ENCODE measurements at places on chromosomes 5 and 9.

DNA sequence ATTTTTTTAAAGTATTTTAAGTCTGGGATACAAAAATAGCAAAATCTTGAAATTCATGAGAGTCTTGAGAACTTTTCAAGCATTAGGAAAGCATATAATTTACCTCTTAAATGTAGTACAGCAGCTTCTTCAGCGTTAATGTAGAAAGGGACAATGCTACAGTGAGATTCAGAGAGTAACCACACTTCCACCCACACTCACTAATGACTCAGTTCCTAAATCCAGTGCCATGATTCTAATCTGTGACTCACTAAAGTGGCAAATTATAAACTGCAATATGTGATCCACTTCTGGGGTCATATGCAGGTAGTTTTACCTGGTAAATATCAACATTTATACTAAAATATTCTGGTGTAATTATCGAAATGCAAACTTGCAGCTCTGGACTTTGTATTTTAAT is 434.5 kb upstream of the TUSC1 start:
- DNase-seq, result no peak

- no peak for DNase-seq
Measured at GRCh38 chr5:143708672-143709071, 103.3 kb upstream of the HMHB1 start.

DNA sequence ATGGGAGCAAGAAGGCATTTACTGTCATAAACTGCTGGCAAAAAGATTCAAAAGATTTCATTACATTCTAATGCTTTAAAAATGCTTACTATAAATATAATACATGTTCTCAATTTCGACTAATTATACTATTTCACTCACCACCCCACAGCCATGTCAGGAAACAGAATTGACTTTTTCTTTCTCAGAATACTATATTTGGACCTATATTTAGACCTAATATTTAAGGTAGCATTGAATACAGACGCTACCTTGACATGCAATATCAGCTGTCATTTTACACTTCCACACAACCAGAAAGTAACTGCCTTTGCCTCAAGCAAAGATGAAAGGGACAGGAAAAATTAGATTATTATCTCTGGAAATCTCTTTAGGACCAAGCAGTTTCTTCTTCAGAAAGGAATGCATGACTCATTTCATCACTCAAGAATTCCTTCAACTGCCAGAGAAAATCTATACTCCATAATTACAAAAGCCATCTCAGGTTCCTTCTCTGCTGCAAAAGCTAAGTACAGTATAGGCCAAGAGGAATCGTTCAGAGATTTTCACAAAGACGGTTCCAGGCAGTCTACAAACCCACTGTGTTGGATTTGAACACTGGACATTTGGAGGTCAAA is 11.8 kb upstream of the UBE2QL1 start:
- no peak for DNase-seq

DNA sequence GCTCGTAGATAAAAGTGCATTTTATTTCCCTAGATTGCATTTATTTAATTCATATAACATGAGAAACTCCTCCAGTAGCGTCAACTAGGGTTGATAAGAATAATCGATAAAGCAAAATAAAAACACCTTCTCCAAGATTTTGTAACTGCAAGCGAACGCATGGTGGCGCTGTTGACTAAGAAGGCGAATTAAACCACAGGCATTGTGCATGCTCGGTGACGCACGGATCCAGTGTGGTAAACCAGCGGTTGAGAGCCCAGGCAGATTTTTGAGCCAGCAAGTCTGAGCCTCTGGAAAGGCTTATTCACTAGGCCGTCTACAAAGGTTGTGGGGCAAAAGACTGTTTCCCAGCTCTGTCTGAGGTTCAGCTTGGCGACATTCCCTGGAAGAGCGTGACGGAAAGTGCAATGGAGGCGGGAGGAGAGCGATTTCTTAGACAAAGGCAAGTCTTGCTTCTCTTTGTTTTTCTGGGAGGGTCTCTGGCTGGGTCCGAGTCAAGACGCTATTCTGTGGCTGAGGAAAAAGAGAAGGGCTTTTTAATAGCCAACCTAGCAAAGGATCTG is at the start of gene PCDHB3:
PCDHB3 (plus strand) TSS at position 231 of the 563 bp plus-strand sequence; CDS start at position 408, 177 bp downstream.
- DNase-seq, result no peak

DNA sequence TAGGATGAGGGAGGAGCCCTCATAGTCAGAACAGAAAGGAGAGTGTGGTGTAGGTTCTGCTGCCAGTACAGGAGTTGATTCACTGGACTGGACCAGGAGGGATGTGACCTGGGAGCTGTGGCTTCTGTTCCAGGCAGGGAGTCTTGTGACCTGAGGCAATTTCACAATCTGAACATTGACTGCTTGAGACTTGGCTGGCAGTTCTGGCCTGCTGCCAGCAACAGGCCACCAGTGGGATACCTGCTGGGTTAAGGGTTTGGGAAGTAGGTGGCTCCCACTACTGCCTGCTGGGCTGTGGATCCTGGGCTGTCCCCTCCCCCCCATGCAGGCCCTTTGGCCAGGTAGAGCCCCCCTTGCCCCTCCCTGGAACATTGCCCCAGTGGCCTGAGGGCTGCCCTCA is 268.6 kb upstream of the ARRDC3 start:
- DNase-seq, result no peak

DNA sequence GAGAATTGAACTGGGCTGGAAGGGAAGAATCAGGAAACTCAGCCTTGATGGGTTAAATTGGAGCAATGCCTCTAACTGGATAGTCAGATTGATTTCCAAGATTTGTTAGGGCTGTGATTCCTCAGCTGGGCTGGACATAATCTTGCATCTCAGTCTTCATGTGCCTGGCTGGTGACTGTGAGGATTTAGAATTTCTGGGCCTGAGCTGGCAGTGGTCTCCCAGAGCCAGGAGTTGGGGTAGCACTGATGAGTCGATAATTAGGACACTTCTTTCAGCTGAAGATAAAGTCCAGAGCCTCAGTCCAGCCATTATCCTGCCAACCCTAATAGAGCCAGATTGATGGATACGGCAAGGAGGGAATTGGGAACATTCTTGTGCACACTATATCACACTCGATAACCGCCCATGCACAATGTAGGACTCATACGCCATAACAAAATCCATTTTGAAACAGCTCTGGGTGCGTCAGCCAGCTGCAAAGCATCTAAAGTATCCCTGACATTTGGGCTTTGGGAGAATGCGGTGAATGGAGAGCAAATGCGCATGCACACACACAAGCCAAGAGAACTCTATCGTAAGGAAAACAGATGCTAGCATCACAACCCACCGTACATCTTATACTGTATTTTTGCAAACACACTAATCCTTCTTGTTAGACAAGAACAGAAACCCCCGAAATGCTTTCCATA is 405.1 kb upstream of the KLF4 start:
- no peak for DNase-seq

- DNase-seq, result no peak
Measured at GRCh38 chr5:35357973-35358372, 127.7 kb upstream of the PRLR start.

DNA sequence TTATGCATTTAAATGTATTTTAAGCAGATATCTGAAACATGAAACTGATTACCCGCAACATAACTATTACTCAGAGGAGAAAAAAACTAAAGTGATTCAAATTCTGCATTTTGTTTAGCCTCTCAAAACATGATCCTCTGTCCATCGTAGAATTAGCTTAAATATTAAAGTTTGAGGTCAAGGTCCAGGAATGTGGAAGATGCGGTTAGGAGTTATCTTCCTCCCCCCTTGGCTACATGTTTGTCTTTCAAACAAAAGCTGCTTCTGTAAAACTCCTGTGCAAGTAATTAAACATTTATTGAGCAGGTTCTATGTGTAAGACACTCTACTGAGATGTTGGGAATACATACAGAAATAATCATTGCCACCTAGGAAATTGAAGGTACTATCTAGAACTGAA is 175.0 kb upstream of the ISL1 start:
- no peak for DNase-seq

- DNase-seq, result peak; percentile 85
Measured at GRCh38 chr5:59790376-59790775, 103.2 kb downstream of the PDE4D start.

DNA sequence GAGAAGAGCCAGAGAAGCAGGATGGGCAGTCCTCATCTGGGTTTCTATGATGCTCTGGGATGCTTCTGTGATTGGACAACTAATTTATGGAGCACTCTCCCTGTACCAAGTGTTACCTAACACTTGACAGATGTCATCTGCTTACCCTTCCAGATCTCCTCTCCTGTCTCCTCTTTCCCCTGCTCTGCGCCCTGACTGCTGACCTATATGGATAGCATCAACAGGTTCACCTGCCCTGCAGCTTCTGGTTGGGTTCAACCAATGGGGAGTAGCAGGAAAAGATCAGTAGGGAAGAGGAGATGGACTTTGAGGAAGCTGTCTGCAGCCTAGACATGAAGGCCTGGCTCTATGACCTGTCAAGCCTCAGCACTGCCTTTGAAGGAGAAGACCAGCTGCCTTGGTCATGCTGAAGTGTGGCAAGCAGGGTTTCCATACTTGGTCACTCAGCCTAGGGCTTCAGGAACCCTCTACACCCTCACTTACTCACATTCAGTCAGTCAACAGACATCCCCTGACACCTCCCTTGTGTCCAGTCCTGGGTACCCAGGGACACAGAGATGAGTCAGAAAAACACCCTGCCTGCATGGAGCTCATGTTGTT is 11.3 kb upstream of the P4HA2 start:
- DNase-seq, result no peak

DNA sequence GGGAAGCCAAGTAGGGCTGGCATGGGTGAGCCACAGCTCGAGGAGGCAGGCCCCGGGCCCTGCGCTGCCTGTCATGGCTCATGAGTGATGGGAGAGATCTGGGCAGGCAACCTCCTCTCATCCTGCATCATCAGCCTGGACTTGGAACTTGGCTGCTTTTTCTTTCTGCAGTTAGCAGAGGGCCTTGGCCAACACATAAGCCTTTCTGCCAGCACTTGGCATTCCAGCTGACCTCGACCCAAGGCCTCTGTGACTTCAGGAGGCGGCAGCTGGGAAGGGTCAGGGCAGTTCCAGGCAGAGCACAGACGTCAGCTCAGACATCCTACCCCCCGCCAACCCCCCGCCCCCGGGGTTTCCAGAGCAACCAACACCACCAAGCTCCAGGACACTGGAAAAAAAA is 7.6 kb downstream of the S1PR3 start:
- no peak for DNase-seq

- DNase-seq, result no peak
Measured at GRCh38 chr5:77851176-77852067, 75.3 kb upstream of the TBCA start.

- no peak for DNase-seq
Measured at GRCh38 chr5:159185773-159186172, 23.6 kb downstream of the RNF145 start.

- DNase-seq, result no peak
Measured at GRCh38 chr5:74616236-74617146, 24.0 kb downstream of the ENC1 start.

DNA sequence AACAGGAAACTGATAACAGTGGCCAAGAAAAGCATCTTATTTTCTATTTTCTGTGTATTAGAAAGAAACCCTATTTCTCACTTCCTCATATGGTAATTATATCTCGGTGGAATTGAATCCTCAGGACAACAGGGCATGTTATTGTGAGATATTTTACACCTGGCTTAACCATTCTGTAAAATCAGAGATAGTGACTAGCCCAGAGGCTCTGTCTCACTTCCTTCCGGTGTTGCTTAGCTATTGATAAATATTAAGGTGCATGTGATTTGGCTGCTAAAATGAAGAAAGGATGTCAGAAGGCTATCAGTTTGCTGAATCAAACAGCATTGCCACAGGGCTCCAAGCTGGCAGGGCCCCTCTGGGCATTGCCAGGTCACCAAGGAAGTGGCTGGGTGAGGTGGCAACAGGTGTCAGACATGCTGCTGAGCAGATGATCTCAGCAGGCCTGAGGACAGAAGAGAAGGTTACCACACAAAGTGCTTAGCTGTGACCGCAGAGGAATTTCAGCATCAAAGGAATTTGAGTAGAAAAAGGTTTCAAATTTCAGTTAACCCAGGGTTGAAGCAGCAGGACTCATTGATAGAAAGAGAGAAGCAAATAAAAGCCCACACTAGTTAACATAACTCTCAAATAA is 330.7 kb downstream of the PDE4D start:
- peak; percentile 62 for DNase-seq

- DNase-seq, result peak; percentile 22
Measured at GRCh38 chr5:77867194-77867691, 91.1 kb upstream of the TBCA start.

- no peak for DNase-seq
Measured at GRCh38 chr9:127177231-127177630, 54.8 kb upstream of the ANGPTL2 start.

DNA sequence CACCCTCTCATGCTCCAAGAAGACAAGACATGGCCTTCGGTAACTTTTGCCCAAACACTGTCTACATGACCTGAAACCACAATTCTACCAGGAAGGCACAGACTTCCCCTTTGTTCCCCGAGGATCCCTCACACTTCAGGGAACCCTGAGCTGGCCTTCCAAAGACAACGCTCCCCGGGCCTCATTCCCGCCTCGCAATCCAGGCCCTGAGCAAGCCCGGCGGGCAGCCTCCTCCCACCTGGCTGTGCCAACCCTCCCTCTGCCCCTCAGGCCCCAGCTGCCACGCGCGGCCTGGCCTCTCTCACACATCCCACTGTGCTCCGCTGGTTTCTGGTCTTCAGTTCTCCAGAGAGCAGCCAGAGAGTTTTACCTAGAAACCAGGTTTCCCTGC is 7.3 kb downstream of the QSOX2 start:
- no peak for DNase-seq

DNA sequence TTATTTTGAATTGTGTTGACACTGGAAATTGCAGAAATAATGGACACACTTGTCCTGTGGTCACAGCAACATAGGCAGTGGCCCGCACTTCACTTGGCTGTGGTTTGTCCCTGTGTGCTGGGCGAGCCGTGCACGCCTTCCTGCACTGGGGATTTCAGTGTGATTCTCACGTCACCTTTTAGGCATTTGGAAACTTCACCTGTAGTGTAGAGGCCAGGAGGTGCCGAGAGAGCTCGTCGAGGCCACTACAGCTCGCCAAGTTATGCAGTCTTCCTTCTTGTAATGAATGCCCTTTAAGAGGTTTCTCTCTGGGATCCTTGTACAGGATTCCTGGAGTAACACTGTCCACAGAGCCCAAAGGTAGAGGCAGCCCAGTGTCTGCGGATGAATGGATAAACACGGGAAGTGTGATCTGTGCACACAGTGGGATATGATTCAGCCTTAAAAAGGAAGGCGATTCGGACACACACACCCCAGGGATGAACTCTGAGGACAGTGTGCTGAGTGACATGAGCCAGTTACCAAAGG is 14.7 kb downstream of the TRAF2 start:
- DNase-seq, result no peak

- no peak for DNase-seq
Measured at GRCh38 chr9:27701016-27701415, 127.7 kb upstream of the C9orf72 start.

- DNase-seq, result no peak
Measured at GRCh38 chr5:174828804-174829510, 104.6 kb downstream of the MSX2 start.
